Pancreas (tissue), 10 donors: ENCODE measurements at places on chromosomes 6 and 20.

GRCh38 chr6:33633462-33634158 lies 12.5 kb downstream of the ITPR3 start:
- no peaks in the 10 kb centered on the region for H3K4me1 ChIP-seq
- no peaks in the 10 kb centered on the region for H3K36me3 ChIP-seq
- peak overlapping the region; percentile 42 for H3K27ac ChIP-seq
- peak overlapping the region; percentile 6 for H3K4me3 ChIP-seq
- peak; percentile 81 for DNase-seq
- no peaks in the 10 kb centered on the region for H3K27me3 ChIP-seq

DNA sequence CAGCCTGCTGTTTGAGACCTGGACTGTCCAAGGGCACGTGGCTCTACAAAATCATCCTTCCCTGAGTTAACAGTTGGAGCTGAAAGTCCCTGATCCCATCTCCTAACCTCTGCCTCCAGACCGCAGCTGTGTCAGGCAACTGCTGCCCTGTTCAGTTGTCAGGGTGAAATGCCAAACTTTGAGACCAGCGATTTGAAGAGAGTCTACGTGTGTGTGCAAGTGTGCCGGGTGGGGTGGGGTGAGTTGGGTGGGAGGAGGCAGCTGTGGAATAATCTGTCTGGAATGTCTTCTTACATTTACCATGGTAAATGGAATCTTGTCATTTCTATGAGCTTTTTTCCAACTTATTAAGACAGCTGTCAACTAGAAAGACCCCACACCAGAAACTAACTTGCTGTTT lies 81.0 kb upstream of the FAM8A1 start:
- no peaks in the 10 kb centered on the region for H3K4me1 ChIP-seq
- H3K36me3 ChIP-seq = no peaks in the 10 kb centered on the region
- no peak for DNase-seq
- no peak overlapping the region for H3K27ac ChIP-seq
- no peak overlapping the region for H3K4me3 ChIP-seq

DNA sequence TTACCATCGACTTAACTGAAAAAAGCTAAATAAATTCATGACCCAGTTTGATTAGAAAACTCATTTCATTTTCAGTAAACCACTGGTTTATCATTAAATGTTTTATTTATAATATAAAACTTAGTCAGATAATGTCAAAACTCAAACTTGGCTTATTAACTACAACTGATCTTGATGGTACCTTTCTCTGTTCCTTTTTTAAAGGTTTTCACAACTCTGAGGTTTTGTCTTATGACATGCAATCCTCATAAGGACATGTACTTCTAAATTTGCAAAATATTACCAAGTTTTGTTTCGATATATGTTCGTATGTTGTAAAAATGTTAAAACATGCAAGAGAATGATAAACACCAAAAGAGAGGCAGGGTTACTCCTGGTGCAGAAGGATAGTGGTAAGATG lies 82.5 kb upstream of the PDE10A start:
- H3K36me3 ChIP-seq = no peaks in the 10 kb centered on the region
- no peaks in the 10 kb centered on the region for H3K4me1 ChIP-seq
- H3K27me3 ChIP-seq = no peaks in the 10 kb centered on the region
- no peak overlapping the region for H3K27ac ChIP-seq
- DNase-seq = no peak
- H3K4me3 ChIP-seq = no peak overlapping the region

DNA sequence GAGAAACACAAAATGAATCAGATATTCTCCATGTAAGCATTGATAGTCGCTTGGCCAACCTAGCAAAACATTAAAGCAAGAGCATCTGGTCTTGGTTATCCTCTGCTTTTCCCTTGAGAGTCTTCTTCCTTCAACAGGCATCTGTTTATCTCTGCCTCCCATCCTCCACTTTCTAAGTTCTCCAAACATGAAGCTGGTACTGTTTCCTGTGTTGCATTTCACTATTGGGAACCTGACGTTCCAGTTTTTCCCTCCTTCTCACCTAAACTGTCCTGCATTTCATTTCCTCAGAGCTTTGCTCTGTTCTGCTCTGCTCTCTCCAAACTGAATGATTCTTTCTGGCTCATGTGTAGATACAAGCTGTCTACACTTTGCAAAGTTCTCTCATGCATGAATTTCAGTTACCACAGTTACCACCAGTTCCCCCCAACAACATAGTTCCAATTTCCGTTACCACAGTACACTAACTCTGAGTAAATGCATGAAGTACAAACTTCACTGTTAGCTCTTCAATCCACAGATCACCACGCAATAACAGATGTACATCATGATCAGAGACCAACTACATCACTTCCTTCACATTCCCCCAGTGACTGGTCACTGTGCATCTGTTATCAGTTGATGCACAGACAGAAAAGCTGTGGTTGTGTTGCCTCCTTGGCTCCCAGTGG lies 86.7 kb upstream of the F13A1 start:
- H3K27me3 ChIP-seq = no peaks in the 10 kb centered on the region
- H3K4me1 ChIP-seq = peaks cover 5% of the 10 kb centered on the region
- no peaks in the 10 kb centered on the region for H3K36me3 ChIP-seq
- H3K4me3 ChIP-seq = no peak overlapping the region
- no peak overlapping the region for H3K27ac ChIP-seq

DNA sequence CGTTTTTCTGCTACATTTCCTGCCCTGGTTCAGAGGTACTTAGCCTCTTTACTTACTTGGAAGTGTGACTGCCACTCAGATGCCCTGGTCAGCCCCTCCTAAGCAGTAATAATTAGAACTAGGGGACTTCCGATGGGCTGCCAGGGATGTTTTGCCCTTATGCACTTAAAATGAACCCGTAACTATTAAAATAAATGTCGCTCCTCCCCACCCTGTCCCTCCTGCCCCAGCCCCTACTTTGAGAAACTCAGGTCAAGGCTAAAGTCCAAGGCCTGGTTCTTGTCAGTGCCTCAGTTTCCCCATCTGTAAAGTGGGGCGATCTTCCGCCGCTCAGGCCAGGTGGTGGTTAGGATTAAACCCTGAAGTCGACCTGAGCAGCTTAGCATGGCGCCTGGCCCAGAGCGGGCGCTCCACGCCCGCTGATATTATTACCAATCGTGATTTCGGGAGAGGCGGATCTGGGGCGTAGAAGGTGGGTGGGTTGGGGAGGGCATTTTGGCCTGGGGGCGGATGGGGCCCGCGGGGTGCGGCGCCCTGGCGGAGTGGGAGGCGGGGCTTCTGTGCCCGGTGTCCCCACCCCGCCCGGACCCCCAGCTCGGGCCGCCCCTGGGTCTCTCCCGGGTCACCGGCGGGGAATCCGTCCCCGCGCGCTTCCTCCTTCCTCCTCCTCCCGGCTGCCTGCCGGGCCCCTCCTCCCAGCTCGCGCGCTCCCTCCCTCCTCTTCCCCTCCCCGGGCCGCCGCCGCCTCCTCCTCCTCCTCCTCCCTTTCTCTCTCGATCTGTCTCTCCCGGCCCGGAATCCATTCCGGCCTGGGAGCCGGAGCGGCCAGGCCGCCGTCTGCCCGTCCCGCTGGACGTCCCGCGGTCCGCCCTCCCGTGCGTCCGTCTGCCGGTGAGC lies at the start of gene SRC:
Gene SRC (plus strand): TSS at position 802 of the 897 bp plus-strand sequence. CDS start 38,014 bp downstream, outside the sequence.
- H3K36me3 ChIP-seq = no peaks in the 10 kb centered on the region
- peak; percentile 84 for DNase-seq
- H3K27me3 ChIP-seq = no peaks in the 10 kb centered on the region

- H3K27ac ChIP-seq = no peak overlapping the region
- H3K4me1 ChIP-seq = no peaks in the 10 kb centered on the region
- no peaks in the 10 kb centered on the region for H3K27me3 ChIP-seq
- DNase-seq = no peak
Measured at GRCh38 chr6:145112711-145113148, 622.6 kb downstream of the EPM2A start.

DNA sequence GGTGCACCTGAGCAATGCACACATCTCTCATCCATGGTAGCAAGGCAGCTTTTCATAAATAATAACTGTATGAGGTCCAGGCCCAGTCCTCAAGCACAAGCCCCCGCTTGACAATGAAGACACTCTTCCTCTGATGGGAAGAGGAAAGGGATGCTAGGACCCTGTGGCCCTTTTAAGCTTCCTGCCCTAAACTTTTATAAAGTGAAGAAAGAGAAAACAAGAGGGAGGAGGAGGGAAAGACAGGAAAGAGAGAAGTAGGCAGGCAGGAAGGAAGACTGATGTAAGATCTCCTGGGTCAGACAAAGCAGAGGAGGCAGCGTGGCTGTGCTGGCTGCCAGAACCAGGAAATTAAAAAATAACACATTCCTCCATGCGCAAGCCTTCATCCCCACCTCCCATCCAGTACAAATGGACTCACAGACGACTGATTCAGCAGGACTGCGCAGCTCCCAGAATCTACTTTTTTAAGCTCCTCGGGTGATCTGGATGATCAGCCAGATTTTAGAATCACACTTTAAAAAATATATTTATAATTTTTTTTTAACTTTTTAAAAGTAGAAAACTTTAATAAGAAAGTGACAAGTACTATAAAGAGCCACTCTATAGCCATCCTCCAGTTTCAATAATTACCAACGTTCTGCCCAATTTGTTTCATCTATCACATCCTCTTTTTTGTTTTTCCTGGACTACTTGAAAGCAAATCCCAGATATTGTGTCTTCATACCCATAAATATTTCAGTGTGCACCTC lies 16.5 kb downstream of the TNFAIP3 start:
- H3K4me1 ChIP-seq = no peaks in the 10 kb centered on the region
- no peaks in the 10 kb centered on the region for H3K27me3 ChIP-seq
- H3K4me3 ChIP-seq = no peak overlapping the region

- peak overlapping the region; percentile 89 for H3K4me3 ChIP-seq
- peaks cover 8% of the 10 kb centered on the region for H3K4me1 ChIP-seq
- H3K36me3 ChIP-seq = no peaks in the 10 kb centered on the region
- no peaks in the 10 kb centered on the region for H3K27me3 ChIP-seq
- H3K27ac ChIP-seq = peak overlapping the region; percentile 92
- DNase-seq = peak; percentile 50
Measured at GRCh38 chr20:25389858-25390537, 637 bp downstream of the ABHD12 start.

- peaks cover 7% of the 10 kb centered on the region for H3K4me1 ChIP-seq
- H3K27ac ChIP-seq = no peak overlapping the region
- no peak for DNase-seq
- no peaks in the 10 kb centered on the region for H3K36me3 ChIP-seq
Measured at GRCh38 chr6:156741287-156742073, 35.7 kb upstream of the ARID1B start.

DNA sequence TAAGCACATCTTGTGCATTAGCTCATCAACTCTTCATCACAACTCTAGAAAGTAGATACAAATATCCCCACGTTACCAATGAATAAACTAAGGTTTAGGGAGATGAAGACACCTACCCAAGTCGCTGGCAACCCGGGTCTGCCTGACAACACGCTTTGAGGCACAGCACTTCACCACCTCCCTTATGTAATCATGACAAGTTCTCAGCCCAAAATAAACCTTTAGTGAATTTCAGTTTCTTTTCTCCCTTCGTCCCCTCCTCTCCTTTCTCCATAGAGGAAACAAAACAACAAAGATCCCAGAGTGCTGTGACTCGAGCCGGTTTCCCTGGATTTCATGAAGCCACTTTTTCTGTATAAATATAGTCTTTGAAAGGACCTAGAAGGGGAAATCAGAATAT lies 105.4 kb downstream of the MAFB start:
- no peak overlapping the region for H3K4me3 ChIP-seq
- DNase-seq = no peak
- no peaks in the 10 kb centered on the region for H3K4me1 ChIP-seq
- H3K36me3 ChIP-seq = no peaks in the 10 kb centered on the region

DNA sequence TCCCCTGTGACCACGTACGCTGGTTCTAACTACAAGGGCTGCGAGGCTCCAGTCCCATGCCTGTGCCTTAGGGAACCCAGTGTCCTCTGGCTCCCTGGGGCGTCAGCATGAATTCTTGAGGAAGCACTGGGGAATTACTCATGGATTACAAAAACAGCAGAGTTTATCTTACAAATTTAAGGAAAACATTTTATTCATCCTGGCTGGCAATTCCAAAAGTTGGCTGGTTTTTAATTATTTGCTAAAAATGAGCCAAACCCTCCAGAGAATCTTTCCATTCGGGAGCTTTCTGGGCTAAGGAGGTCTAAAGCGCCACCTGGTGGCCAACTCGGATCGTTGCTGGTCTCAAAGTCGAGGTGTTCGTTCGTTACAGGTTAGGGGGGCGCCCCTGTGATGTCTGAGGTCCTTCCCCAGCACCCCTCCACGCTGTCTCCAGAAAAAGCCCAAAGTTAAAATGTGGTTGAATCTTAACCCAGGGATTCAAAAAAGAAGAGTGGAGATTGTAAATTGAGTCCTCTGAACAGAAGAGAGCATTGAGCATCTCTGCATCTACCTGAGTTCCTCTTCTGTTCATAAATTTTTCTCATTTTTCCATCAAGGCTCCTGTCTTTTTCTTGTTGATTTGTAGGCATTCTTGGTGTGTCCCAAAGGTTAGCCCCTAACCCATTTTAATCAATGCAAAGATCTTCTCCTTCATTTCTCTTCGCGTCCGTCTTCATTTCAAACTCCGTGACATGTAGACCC lies 99.4 kb downstream of the BFSP1 start:
- no peak overlapping the region for H3K27ac ChIP-seq
- H3K36me3 ChIP-seq = no peaks in the 10 kb centered on the region
- H3K4me3 ChIP-seq = no peak overlapping the region
- peak; percentile 23 for DNase-seq
- no peaks in the 10 kb centered on the region for H3K4me1 ChIP-seq

- H3K27ac ChIP-seq = no peak overlapping the region
- H3K27me3 ChIP-seq = no peaks in the 10 kb centered on the region
- DNase-seq = no peak
- H3K4me1 ChIP-seq = no peaks in the 10 kb centered on the region
- H3K4me3 ChIP-seq = no peak overlapping the region
Measured at GRCh38 chr6:130050230-130050629, 31.8 kb downstream of the L3MBTL3 start.

GRCh38 chr6:137647762-137648447 lies 153.7 kb upstream of the OLIG3 start:
- no peak overlapping the region for H3K27ac ChIP-seq
- no peaks in the 10 kb centered on the region for H3K36me3 ChIP-seq
- H3K4me3 ChIP-seq = no peak overlapping the region
- no peaks in the 10 kb centered on the region for H3K27me3 ChIP-seq

DNA sequence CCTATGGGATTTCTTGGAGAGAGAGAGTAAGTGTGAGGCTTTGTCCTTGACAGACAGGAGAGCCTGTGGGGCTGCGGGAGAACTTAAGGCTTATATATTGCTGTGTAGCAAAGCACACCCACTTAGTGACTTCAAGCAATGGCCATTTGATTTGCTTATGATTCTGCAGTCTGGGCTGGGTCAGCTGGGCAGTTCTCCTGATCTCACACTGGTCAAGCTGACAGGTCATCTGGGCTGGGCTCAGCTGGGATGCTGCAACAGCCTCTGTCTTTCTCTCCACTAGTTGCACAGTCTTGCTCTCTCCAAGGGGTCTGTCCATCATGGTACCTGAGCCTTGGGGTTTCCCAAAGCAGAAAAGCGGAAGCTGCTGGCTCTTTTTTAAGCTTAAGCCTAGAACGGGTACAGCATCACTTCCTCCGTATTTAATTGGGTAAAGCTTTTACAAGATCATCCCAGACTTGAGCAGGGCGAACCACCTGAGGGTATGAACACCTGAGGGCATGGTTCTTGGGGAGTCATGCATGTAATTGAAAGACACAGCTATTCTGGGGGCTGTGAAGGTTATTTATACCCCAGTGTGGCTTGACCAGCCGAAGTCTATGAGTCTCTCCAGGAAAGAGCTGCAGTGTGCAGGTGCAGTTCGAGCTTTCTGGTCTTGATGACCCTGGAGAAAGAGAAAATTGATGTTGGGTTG lies 13.3 kb upstream of the GGTLC1 start:
- peaks cover 3% of the 10 kb centered on the region for H3K27me3 ChIP-seq
- H3K36me3 ChIP-seq = no peaks in the 10 kb centered on the region
- H3K4me3 ChIP-seq = no peak overlapping the region
- H3K4me1 ChIP-seq = no peaks in the 10 kb centered on the region
